NCI-H2107 (cell line): ENCODE measurements at places on chromosomes 7 and 10.

- DNase-seq: no peak
Measured at GRCh38 chr7:149783386-149784250, 10.2 kb upstream of the ZNF467 start.

DNA sequence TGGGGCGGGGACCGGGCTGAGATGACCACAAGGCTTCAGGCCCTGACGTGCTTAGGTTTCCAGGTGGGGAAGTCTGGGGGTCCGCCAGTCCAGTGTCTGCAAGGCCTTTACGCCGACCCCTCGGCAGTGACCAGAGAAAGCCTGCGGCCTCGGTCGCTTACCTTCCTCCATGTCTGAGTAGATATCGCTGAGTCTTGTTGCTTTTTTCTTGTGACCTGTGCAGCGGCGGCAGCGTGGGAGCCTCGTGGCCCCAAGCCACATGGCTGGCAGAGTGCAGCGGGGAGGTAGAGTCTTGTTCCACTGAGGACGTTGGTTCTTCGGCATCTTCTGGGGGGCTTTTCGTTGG, 329 bp downstream of the NOLC1 start:
- DNase-seq: no peak

GRCh38 chr7:4753598-4754432, 21.6 kb upstream of the AP5Z1 start:
- peak; percentile 85 for DNase-seq

DNA sequence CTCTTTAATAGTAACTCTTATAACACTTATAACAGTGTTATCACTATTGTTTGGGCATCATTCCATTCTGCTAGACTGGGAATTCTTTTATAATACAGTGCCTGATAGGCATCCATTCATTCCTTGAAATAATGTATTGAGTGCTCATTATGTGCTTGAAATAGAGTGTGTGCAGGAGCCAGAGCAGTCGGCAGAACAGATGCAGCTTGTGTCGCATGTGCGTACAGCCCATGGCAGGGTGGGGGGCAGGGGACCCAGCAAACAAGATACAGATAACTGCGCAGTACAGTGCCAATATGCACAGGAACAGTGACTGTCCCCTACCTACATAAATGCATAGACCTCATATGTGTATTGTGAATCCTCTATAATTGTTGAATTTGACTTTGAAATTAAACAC, 99.3 kb downstream of the KAT6B start:
- no peak for DNase-seq

DNA sequence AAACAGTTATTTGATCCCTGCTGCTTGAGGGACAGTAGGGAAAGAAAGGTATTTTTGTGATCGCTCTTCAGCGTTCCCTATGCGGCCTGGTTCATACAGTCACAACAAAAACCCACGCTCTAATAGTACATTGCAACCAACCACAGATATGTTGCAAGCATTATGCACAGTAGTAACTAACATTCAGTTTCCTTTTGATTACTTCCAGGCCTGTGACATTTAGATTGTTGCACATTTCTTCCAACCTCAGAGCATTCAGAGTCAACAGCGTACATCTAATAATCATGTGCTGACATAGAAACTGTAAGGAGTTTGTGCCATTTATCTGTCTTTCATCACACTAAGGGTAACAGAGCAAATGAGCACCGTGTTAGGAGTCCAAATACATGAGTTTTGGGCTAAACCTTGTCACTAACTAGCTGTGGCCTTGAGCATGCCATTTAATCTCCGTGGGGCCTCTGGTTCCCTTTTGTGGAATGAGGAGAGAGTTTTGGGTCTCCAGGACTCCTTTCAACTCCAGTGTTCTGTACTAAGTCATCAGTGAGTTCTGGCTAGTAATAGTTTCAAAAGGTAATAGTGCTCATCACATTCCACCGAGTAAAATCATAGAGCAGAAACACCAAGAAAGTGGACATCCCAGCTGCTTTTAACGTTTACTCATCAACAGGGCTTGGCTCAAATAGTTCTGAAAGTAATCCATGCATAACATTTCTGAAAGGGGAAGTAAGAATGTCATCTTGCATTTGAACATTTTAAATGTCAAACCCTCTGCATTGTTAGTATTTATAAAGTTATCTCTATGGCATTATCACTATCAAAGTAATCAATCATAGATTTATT, 99.0 kb upstream of the FZD1 start:
- no peak for DNase-seq

- no peak for DNase-seq
Measured at GRCh38 chr7:111825046-111825445, 262.8 kb upstream of the IMMP2L start.

DNA sequence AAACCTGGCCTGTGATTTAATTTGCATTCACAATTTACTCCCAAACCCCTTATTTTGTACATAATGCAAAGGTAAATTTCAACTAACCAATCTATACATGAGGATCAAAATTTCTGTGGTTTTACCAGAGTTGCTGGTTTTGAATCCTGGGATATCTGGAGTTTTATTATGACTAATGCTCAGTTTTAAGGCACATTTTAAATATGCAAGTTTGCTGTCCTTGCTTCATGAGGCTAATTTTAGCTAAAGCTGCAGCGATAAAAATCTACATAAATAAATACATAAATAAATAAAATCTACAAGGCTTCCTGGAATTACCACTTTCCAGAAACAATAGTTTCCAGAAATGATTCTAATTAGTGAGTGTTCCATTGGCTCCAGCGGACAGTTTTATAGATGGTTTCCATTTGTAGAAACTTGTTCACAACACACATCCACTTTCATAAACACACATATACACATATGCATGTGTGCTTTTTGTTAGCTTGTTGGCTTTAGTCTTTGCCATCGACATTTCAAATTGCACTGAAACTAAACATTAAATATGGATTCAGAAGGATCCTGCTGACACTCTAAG, 339.5 kb upstream of the NRP1 start:
- no peak for DNase-seq

DNA sequence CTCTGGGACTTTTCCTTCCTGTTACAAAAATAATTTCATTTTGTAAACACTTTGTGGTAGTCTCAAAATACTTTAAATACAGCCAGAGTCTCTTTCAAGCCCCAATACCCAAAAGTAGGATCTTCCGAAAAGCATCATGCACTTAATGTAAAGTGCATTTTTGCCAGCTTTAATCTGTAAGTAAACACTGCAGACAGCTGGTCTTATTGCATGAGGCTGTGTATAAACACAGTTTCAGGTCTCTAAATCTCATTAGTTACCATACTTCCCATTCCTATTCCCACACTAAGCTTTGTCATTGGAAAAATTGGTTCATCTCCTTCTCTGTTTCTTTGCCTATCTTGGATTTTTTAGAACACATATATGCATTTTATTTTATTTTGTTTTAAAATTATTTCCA, 87.6 kb upstream of the GNAI1 start:
- DNase-seq: no peak

GRCh38 chr10:97584060-97584797, at the start of gene HOGA1:
HOGA1 (plus strand) TSS chr10:97584389; CDS start chr10:97584704, 315 bp downstream.
- DNase-seq: no peak

DNA sequence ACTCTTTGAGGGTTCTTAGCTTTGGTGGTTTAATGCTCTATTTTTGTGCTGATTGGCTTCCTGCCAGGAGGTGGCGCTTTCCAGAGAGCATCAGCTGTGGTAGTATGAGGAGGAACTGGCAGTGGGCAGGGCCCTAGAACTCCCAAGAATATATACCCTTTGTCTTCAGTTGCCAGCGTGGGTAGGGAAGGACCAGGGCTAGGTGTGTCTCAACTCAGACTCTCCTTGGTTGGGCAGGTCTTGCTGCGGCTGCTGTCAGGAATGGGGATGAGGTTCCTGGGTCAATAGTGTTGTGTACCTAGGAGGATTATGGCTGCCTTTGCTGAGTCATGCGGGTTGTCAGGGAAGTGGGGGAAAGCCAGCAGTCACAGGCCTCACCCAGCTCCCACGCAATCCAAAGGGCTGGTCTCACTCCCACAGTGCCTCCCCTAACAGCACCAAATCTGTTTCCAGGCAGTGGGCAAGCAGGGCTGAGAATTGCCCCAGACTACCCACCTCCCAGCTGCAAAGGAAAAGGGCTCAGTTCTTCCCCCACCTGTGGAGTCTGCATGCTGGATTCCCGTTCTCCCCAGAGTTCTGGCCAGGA, 191.5 kb downstream of the PHTF2 start:
- no peak for DNase-seq

- DNase-seq: no peak
Measured at GRCh38 chr7:150871601-150872000, 19.3 kb downstream of the AOC1 start.

DNA sequence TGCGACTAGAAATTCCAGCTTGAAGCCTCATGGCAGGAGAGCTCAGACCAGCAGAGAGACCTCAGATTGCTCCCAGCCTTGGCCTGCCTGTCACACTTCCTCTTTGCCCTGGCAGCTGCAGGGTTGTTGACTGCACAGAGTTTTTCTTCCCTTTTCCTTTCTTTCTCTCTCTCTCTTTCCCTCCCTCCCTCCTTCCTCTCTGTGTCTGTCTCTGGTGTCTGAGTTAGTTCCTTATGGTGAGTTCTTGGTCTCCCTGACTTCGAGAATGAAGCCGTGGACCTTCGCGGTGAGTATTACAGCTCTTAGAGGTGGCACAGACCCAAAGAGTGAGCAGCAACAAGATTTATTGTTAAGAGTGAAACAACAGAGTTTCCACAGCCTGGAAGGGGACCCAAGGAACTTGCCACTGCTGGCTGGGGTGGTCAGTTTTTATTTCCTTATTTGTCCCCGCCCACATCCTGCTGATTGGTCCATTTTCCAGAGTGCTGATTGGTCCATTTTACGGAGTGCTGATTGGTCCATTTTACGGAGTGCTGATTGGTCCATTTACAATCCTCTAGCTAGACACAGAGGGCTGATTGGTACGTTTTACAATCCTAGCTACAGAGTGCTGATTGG, 266.3 kb downstream of the RPS24 start:
- no peak for DNase-seq

GRCh38 chr10:77849039-77849664, 77.4 kb downstream of the DLG5 start:
- no peak for DNase-seq

- DNase-seq: no peak
Measured at GRCh38 chr10:7795605-7796004, 7.6 kb downstream of the ATP5F1C start.

DNA sequence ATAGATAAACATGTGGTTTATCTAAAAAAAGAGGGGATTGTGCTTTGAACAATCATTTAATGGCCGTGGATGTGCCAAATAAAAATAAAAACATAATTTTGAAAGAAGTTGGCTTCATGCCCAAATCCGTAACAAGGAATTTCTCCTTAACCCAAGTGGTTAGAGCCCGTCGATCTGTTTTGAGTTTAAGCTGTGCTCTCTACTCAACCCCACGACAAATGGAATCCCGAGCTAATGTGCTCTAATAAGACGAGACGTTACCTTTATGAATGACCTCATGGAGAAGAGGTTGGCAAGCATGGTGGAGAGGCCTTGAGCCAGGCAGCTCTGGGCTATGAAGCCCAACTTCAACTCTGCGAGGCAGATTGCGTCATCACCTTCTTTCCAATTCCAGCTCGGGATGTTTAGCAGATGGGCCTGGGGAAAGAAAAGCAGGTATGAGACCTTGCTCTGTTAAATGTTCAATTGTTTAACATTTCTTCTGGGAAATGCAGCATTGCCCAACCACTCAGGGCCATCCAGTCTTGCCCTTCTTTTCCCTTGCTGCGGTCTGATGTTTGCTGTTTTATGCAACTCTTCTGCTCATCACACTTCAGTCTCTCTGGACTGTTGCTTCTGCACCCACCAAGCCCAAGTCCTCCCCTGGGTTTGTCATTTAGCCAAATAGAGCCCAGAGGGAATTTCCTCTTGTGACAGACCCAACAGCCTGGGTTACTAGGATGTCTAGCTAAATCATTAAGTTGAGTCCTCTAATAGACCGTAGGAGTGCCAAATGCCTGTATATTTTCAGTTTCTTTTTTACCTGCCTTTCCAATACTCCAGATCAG, 564.6 kb downstream of the KCNMA1 start:
- DNase-seq: no peak

DNA sequence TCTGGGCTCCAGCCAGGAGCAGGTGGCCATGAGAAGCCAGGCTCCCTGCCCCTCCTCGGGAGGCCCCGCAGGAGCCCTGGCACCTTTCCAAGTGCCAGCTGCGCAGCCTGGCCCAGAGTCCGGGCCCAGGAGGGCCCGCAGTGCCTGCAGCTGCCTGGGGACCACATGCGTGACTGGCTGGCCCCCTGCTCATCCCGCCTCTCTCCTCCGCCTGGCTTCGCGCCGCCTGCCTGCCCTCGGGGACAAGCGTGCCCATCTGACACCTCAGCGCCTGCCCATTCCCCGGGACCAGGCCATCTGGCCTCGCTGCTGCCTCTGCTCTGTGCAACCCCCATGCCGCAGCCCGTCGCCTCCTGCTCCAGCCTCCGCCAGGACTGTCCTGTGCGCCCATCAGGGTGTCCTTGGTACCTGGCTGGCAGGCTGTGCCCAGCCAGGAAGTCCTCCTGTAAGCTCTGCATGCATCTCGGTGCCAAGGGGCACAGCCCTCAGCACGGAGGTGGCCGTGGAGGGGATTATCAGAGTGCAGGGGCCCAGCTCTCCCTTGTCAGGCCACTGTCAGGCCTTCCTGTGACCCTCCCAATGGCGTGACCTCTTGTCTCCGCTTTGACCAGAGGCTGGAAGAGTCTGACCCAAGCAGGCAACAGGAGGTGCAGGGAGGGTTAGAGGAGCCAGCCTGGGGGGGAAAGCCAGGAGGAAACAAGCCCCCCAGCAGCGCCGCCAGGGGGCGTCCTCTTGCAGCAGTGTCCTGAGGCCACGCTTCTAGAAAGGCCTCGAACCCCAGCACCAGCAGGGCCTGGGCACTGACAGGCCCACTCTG, 50.5 kb downstream of the TMEM209 start:
- peak; percentile 65 for DNase-seq

DNA sequence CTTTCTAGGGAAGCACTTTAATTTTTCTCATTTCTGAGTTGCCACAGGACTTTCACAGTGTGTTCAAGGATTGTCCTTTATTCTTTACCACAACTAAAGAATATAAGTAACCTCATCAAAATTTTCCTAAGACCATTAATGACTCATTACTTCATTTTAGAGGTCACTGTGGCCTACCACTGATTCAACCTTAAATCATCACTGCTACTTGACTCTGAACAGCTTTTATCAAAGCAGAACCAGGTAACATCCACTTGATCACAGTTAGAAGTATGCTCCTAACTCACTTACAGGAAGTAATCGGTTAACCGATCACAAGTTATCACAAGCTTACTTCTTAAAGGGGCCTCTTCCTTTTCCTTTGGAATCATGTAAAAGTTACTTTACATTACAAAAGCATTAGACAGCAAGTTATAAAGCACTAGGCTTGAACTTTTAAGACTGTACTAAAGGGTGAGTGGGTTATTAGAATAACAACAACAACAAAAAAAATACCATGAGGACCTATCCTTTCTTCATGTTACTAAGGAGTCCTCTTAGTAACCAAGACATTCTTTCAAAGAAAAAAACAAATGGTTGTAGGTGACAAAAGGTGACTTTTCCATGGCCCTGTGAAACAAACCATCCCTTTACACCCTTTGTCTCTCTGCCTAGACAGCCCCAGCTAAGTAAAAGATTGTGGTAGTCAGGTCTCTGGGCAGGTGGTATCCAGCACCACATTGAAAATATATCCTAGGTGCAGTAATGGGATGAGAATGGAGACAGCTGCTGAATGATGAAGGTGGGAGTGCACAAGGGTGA, 40.0 kb upstream of the PDK4 start:
- no peak for DNase-seq
